NCI-H1417 (cell line): ENCODE measurements at places on chromosomes 12 and 14.

- DNase-seq: no peak
These were observed 8.4 kb downstream of the RPL6 start for GRCh38 chr12:112401054-112401453.

DNA sequence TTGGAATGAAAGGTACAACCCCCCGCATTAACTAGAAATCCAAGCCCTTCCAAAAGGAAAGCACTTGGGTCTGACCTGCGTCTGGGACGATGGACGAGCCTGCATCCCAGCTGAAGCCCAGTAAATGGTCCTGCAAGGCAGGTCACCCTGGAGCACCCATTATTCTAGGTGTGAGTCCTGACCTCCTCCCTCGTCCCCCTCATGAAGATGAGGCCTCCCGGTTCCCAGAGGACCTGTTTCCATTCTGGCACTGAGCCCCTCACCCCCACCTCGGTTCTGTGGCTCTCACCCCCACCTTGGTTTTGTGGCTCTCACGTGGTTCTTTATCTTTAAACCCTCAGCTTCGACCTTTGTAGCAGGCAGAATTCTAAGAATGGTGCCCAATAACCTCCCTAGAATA lies 7.3 kb downstream of the IFI27 start:
- DNase-seq: no peak

GRCh38 chr12:65557438-65558181 lies 266.7 kb upstream of the HMGA2 start:
- no peak for DNase-seq

DNA sequence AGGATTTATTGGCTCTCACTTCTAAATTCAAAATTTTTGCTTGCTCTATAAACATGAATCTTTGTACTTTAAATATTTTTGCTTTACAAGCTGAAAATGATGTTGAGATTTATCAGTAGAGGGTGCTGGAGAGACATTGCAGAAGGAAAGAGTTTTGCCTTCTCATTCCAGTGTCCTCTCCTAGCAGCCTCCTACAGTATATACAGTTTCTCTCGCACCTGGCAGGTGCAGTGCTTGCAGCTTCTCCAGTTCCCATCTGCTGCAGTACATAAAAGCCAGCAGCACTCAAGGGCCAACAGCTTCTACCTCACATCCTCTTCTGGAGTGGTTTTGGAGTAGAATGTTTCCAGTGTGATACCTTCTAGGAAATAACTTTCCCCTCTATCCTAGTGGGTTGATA lies 601.8 kb upstream of the ATXN7L3B start:
- peak; percentile 53 for DNase-seq

GRCh38 chr14:39419272-39419671 lies 13.0 kb downstream of the FBXO33 start:
- DNase-seq: no peak

DNA sequence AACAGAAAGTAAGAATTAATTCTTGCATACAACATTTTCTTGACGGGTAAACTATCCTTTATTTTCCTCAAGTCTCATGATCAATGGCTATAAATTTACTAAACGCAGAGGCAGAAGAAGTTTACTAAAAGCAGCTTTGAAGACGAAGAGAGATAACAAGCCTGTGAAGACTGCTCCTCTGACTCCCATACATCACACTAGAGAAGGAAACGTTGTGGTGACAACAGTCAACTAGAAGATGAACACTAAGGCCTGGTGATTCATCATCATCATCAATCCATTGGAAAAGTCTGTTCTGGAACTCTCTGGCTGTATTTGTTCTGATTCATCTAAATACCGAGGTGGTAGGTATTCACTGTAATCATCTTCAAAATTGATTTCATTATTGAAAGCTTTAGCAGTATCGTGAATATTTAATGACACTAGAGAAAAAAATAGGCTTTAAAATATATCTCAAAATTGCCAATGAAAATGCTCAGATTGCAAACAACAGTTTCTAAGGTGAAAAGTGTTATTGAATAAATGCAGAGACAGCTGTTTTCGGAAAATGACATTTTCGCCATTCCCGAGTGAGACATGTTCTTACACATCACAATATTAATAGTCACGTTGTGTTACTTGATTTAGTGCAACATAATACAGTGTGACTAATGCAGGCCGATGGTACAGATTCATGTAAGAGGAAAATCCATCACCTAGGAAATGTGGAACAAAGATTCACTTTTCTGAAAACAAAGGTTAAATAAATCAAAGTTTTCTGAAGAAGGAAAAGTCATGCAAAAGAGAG lies 260.5 kb downstream of the C12orf50 start:
- DNase-seq: no peak

GRCh38 chr12:54459355-54459754 lies 14.0 kb downstream of the GTSF1 start:
- no peak for DNase-seq

DNA sequence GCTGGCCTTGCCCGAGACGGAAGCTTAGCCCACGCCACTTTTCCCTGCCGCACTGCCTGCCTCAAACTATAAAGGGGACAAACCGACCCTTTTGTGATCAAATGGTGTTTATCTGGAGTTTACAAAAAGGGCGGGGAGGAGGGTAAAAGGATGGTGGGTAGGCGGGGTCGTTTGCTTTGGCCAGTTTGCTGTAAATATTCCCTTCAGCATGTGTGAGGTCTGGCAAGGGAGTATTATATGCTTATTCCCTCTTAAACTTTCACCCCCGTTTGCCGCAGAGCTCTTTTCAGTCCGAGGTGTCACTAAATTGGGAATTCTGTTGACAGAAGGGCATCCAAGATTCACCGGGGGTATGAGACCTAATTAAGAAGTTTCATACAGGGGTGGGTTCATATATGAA lies 3.8 kb upstream of the TBX3 start:
- no peak for DNase-seq

DNA sequence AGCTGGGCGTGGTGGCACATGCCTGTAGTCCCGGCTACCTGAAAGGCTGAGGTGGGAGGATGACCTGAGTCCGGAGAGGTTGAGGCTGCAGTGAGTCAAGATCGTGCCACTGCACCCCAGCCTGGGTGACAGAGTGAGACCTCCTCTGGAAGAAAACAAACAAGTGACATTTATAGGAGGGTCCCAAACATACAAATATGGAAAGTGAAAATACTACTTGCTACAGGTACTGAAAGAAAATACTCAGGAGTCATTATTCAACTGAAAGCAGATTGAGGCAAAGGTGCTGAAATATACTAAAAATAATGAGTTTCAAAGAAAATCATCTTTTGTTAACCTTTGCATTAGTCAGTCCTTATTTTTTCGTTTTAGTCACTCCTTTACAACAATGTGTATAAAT lies 53.5 kb downstream of the ETV6 start:
- DNase-seq: no peak

DNA sequence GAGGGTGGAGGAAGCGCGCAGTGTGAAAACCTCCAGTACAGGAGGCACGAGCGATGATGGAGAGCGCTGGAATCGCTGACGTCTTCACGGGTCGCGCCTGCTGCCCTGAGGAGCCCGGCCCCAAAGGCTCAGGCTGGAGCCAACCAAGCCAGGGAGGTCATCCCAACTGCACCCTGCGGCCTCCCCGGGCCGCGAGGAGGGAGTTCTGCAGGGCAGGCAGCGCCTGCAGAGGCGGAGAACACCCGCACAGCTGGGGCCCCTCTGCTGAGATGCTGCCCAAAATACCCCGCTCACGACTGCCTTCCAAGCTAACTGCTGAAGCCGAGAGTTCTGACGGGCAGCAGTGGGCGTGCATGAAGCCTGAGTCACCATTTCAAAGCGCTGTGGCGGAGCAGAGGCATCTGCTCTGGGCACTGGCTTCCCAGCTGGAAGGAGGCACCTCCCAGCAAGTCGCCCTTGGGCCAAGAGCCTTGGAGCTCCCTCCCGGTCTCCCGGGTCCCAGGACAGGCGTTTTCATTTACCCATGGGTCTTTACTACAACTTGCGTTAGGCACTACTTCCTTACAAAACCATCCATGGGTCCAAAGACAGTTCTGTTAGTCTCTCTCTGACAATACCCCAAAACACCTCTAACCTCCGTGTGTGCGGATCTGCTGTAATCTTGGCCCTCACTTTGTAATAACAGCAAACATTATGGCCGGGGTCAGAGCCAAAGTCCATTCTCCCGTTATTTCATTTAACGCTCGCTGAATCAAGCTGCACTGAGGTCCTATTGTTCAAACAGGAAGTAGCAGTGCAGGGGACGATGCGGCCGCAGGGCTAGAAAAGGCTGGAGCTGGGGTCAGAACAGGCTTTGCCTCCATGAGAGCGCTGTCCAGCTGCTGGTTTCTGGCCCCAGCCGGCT lies 60.1 kb upstream of the RIMBP2 start:
- peak; percentile 14 for DNase-seq

- DNase-seq: no peak
These were observed 119.8 kb downstream of the KICS2 start for GRCh38 chr12:64102339-64102738.

DNA sequence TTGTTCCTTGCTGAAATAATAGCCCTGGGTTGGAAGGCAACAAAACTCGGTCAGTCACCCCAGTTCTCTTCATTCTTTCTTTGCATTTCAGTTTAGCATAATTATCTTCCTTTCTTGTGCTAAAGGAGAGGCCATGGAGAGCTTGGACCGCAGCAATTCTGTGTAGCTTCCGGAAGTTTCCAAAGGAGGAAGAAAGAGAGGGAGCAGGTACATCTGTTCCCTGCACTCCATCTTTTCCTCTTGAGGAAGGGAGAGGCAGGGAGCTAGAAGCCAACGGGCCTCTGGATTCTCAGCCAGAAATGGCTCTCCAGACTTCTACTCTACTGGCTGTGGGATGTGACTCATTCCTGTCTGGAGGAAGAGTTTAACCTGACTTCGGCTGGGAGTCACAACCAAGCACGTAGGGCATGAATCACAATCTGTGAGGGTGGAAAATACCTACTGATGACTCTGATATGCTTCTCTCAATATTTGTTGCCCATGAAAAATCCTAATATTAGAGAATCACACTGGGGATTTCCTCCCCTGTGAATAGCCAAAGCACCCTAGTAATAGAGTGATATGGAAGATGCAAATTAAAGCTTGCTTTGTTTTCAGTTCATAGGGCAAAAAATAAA lies 17.0 kb downstream of the ANO6 start:
- DNase-seq: no peak

GRCh38 chr14:32072676-32073075 lies 4.4 kb upstream of the ARHGAP5 start:
- DNase-seq: no peak
